ENCODE measurements at places on chromosomes 3 and 15. TPM values are rescaled to one million over a fixed set of nuclear protein-coding genes. Genes with fewer than 3 reads are reported as not detected.

The WDR93 gene
- total RNA-seq: not detected

DNA sequence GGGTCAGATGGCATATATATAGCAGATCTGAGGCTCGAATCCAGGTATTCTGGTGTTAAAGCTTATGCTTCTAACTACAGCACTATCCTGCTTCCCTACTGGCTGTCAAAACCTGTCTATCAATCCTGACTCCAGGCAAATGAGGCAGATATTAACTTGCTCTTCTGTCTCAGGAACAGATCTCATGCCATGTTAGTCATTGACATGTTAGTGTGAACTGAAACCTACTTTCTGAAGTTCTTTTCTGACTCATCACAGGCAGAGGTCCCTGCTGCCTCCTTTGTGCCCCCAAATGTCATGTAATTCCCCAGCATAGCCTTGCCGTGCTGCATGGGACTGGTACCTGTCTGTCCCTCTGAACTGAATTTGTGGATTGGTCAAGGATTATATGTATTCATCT lies 125.0 kb upstream of the SMAD3 start:
- no peak for DNase-seq

The C2CD4B gene
- not detected for total RNA-seq

The SAMD7 gene
- not detected for total RNA-seq

- no peak for DNase-seq
These were observed 360.9 kb upstream of the TRIM42 start for GRCh38 chr3:140316868-140317400.

The STRA6 gene
- not detected for total RNA-seq

GRCh38 chr15:70083418-70083817 lies 14.3 kb downstream of the TLE3 start:
- DNase-seq: no peak

DNA sequence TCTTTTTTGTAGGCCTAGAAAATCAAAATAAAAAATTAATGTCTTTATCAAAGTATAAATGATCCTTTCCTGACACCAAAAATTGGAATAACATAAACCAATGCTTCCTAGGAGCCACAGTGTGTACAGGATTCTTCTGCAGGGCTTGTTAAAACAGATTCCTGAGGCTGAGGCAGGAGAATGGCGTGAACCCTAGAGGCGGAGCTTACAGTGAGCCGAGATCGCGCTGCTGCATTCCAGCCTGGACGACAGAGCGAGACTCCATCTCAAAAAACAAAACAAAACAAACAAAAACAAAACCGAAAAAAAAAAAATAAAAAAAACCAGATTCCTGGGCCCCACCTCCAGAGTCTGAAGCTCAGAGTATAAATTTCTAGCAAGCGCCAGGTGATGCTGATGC lies 78.0 kb downstream of the PEX5L start:
- no peak for DNase-seq

DNA sequence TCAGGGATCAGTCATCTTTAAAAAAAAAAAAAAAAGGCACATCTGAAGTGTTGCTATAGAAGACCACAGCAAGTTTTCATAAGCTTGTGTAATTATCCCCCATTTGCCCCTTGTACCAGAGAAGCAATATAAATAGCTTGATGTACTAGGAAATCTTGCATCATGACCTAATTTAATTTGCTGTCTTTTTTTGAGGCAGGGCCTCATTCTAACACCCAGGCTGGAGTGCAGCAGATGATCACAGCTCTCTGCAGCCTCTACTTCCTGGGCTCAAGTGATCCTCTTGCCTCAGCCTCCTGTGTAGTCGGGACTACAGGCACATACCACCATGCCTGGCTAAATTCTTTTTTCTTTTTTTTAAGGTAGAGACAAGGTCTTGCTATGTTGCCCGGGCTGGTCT lies 88.7 kb downstream of the ARIH1 start:
- no peak for DNase-seq

Data from SK-MEL-5 (cell line).